ENCODE measurements at places on chromosomes 12 and 14.

GRCh38 chr12:72277415-72277814 is 5.2 kb downstream of the TRHDE start:
- DNase-seq: no peak

- no peak for DNase-seq
These were observed 748.3 kb downstream of the C12orf50 start for GRCh38 chr12:87280893-87281292.

DNA sequence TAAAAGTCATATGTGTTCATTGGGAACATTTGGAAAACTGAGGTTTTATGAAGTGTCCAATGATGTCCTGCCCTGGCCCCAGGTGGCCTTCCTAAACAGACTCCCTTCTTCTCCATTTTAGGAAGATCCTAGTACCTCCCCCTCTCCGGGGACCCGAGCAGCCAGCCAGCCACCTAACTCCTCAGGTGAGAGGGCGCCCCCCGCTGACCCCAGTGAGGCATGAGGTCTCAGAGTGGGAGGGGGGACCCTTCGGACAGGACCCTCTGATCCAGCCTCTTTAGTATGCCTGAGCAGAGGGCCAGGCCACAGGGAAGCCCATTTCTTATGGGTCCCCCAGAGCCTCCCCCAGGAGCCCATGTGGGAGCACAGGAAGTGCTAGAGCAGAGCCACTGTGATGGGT is 23.7 kb downstream of the DEGS2 start:
- no peak for DNase-seq

- peak; percentile 54 for DNase-seq
These were observed 1077.6 kb downstream of the GALC start for GRCh38 chr14:86915406-86915805.

- no peak for DNase-seq
These were observed 57.5 kb downstream of the AP5M1 start for GRCh38 chr14:57326253-57326652.

DNA sequence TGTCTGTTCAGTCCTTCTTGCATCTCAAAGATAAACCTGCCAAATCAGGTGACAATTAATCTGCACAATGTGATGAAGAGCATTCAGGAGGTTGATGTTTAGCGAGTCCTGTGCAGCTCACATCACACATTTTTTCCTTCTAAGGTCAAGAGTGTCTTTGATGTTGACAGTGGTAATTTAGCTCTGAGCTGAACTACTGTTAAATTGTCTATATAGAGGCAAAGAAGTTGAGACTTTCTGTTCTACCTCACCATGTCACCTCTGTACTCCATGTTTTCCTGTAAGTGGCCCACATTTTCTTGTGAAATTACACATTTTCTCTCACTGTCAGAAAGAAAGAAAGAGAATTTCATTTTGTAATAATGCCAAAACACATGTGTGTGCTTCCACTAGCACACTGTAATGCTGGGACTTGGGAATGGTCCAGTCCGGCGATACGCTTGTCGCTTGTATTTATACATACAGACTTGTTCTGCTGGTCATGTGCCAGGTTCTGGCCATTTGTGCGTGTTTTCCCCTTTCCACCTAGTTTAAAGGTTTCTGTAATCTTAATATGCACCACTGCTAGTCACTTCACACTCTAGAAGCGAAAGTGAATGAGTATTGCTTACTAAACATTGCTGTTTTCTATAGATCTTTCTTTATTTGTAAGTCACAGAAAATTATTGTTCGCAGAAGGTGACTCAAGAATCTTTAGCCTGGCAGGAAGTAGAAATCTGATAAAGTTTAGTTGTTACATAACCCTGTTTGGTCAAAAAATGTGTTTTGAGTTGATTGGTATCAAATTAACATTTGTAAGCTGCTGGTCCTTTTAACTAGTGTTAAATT is 328.9 kb downstream of the TMTC2 start:
- no peak for DNase-seq

- DNase-seq: no peak
These were observed 32.4 kb upstream of the BEGAIN start for GRCh38 chr14:100619396-100620254.

Measured in fibroblast of the aortic adventitia (primary cell).